ENCODE measurements at places on chromosomes 3 and 15. TPM values are rescaled to one million over a fixed set of nuclear protein-coding genes. Genes with fewer than 3 reads are reported as not detected.

RGMA gene
- total RNA-seq: 36.2 TPM

CYP1A2 gene
- total RNA-seq: not detected

ARID3B gene
- 4.1 TPM for total RNA-seq

CCDC13 gene
- total RNA-seq: 1.1 TPM

TMIE gene
- not detected for total RNA-seq

TPRG1 gene
- 4.5 TPM for total RNA-seq

ACAN gene
- total RNA-seq: 12.6 TPM

CDHR4 gene
- not detected for total RNA-seq

GUCA1C gene
- not detected for total RNA-seq

CCR8 gene
- total RNA-seq: 1.1 TPM

IL17RC gene
- 24.4 TPM for total RNA-seq

STT3B gene
- total RNA-seq: 214 TPM

SEC61A1 gene
- 122 TPM for total RNA-seq

RLBP1 gene
- total RNA-seq: not detected

GABRG3 gene
- 0.21 TPM for total RNA-seq

GXYLT2 gene
- total RNA-seq: 47.7 TPM

FILIP1L gene
- total RNA-seq: 72.0 TPM

BTBD1 gene
- total RNA-seq: 228 TPM

B3GALNT1 gene
- 27.5 TPM for total RNA-seq

AMOTL2 gene
- total RNA-seq: 77.2 TPM

C15orf62 gene
- total RNA-seq: 0.51 TPM

SAMMSON gene
- total RNA-seq: 0.41 TPM

RTP1 gene
- 1.0 TPM for total RNA-seq

PXYLP1 gene
- 20.7 TPM for total RNA-seq

MEGF11 gene
- total RNA-seq: 0.10 TPM

SOX14 gene
- not detected for total RNA-seq

PPP1R14D gene
- not detected for total RNA-seq

LINGO1 gene
- total RNA-seq: 2.9 TPM

IDH2 gene
- total RNA-seq: 321 TPM

TMEM207 gene
- total RNA-seq: not detected

GATA2 gene
- total RNA-seq: 6.3 TPM

WDR49 gene
- total RNA-seq: 2.2 TPM

CELSR3 gene
- 0.51 TPM for total RNA-seq

GLDN gene
- total RNA-seq: 3.0 TPM

TRAT1 gene
- not detected for total RNA-seq

CFAP20DC gene
- total RNA-seq: 4.2 TPM

CLEC3B gene
- 57.1 TPM for total RNA-seq

NR1I2 gene
- total RNA-seq: not detected

CBLB gene
- 59.4 TPM for total RNA-seq

MTMR10 gene
- total RNA-seq: 41.5 TPM

ARMC8 gene
- total RNA-seq: 65.9 TPM

GOLGA8A gene
- 44.2 TPM for total RNA-seq

ADGRG7 gene
- not detected for total RNA-seq

IGSF11 gene
- total RNA-seq: 4.0 TPM

VIPR1 gene
- total RNA-seq: 18.7 TPM

SLC24A5 gene
- total RNA-seq: not detected

ADAMTS17 gene
- total RNA-seq: 12.4 TPM

LYZL4 gene
- total RNA-seq: not detected

GCSAM gene
- 0.41 TPM for total RNA-seq

FBXO40 gene
- 12.7 TPM for total RNA-seq

TRPM1 gene
- total RNA-seq: not detected

MITF gene
- total RNA-seq: 28.8 TPM

TMEM115 gene
- total RNA-seq: 30.4 TPM

SERPINI2 gene
- total RNA-seq: 2.2 TPM

RBMS3 gene
- 81.1 TPM for total RNA-seq

All from tongue (tissue), 3 donors.